ENCODE measurements at places on chromosomes 12 and 14.

DNA sequence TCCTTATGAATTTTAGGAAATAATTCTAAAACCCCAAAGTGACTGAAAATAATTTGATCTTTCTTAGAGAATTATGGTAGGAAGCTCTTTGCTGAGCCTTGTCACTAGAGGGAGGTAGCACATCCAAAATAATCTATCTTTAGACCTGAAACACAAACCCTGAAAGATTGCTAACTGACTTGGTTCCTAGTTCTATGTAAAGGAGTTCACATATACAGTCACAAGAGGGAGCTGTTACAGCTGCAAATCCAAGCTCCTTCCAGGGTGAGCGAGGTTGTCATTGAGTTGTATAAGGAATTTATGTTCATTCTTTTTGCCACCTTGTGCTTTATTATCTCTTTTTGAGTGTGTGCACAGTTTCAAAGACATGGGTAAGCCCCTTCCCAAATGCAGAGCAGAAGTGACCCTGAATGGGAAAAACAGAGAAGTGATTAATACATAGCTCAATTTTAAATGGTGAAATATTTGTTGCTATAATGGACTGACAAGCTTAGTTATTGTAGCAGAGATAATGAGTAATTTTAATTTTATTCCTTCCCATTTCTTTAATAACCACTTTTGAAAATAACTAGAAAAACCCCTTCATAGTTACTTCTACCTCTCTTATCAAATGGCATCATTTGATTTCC is 387.9 kb downstream of the DAD1 start:
- peak; percentile 51 for DNase-seq

DNA sequence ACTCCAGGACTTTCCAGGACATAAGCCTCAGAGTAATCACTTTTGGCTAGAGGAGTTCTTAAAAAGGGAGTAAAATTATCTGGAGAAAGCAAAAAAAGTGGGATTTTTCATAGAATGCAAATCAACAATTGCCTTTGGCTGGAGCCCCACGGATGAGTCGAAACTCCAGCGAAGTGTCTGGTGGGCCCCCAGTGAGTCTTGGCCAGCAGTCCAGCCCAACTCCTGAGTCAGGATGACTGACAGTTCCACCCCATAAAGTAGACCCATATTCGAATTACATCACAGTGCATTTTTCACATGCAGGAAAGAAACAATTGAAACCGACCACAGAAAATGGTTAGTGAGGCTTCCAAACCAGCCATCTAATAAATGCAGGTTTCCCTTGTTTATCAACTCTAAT is 265.7 kb downstream of the BCL11B start:
- no peak for DNase-seq

- DNase-seq = no peak
These were observed 37.3 kb downstream of the PRKCH start for GRCh38 chr14:61358554-61359226.

DNA sequence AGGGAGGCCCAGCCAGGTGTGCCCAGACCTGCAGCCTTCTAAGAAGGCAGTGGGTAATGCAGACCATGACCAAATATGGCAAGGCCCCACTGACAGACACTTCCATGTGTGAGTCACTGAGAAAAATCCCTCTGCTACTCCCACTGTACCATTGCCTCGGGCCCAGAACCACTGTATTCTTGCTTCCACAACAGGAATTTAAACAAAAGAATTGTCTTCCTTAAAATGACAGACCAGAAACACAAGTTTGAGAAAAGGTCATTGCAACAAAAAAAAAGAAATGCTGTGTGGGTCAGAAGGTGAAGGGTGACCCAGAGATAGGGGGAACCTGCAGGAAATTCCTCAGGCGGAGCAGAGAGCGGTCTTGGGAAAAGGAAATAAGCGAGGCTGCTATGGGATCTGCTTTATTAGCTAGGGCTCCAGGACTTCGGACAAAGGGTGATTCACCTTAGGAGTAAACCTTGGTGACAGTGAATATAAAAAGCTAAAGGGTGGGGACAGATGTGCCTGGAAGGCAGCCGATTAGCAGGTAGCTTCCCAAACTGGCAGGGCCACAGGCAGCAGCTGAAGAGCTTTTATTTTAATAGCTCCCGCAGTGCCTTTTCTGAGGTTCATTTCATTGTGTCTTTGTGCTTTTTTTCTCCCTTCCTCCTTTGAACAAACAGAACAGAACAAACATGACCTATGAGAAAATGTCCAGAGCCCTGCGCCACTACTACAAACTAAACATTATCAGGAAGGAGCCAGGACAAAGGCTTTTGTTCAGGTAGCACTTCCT is 185.3 kb upstream of the BCL2L14 start:
- no peak for DNase-seq

GRCh38 chr12:92275443-92276154 is 130.0 kb upstream of the BTG1 start:
- DNase-seq = no peak

- DNase-seq = no peak
These were observed 30.7 kb downstream of the GRIP1 start for GRCh38 chr12:66648033-66648735.

DNA sequence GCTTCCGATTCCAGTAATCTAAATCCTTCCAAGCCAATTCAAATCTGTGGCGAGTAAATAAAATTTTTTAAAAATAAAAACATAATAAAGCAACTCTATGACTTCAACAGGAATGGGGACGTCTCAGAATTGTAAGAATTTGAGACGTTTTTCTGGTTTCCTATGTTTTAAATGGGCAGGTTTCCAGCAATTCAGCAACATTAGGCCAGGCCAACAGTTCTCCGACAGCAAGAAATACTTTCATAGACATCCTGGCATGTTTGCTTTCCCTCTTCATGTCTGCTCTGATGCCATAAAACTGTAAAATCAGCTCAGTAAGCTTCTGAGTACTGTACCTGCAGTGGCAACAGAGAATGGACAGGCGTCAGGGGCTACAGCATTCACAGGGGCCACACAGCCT is 35.8 kb upstream of the DICER1 start:
- DNase-seq = no peak

- no peak for DNase-seq
These were observed 613.0 kb downstream of the DIO2 start for GRCh38 chr14:79598339-79598738.

GRCh38 chr12:131852551-131853299 is 24.5 kb downstream of the MMP17 start:
- no peak for DNase-seq

DNA sequence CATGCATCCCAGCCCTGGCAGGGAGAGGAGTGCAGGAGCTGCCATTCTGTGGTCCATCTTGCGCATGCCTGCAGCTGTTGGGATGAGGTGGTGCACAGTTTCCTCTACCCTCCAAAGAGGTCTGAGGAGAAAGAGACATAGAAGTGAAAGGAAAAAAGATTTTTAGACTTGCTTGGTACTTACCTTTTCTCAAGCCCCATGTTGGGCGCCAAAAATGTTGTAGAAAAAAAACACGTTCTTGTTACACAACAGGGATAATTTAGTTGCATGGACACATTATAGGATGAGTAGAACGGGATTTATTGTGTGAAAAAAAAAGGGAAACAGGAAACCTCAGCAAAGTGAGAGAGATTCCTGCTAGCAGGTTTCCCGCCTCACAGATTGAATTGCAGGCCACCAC is 244.4 kb upstream of the GARIN2 start:
- no peak for DNase-seq

DNA sequence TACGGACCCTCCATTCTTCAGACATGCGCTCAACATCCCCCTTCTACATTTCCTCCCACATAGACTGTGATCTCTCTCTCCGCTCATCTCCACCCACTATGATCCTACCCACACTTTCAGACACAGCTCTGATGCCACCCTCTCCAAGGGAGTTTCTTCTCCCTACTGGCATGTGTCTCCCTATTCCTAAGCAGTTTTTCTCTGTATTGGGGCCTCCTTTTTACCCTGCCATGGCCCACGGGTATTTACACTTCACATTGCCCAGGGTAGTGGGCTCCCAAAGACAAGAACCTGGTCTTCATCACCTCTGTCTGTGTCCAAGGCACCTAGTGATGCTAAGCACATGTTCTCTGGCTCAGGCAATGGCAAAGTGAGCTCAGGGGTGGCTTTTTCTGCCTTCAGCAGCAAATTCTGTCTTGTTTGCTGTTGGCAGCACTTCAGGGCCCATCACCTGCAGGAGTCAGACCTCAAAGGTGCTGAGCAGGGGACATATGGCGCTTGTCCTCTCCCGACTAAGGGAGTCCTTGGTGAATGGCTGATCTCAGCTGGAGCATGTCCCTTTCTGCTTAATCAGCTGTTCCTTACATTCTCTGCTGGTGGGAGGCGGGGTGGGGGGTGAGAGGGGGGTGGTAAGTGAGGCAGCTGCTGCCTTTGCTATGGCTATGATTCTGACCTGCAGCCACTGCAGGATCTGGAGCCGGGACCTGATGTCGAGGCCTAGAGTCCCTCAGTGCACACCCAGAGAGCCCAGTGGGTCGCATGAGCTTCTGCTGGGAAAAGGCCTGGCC is 256.8 kb downstream of the PCNX1 start:
- no peak for DNase-seq

- peak; percentile 90 for DNase-seq
These were observed 18.0 kb upstream of the CACNA1C start for GRCh38 chr12:2034633-2035430.

GRCh38 chr12:119673634-119674033 is 5.7 kb downstream of the PRKAB1 start:
- peak; percentile 28 for DNase-seq

DNA sequence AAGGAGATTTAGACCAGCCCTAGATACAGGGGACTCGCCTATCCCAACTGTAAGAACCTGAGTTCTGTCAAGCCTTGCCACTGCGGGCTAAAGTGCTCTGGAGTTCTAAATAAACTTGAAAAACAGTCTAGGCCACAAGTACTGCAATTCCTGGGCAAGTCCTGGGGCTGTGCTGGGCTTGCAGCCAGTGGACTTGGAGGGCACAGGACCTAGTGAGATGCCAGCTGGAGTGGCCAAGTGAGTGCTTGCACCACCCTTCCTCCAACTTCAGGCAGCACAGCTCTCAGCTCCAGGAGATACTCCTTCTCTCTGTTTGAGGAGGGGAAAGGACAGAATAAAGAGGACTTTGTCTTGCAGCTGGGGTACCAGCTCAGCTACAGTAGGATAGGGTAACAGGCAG is 307.6 kb upstream of the FBXO33 start:
- no peak for DNase-seq

- DNase-seq = peak; percentile 72
These were observed 46.1 kb downstream of the CYP46A1 start for GRCh38 chr14:99729991-99730875.

- peak; percentile 34 for DNase-seq
These were observed 452.4 kb downstream of the RAD51B start for GRCh38 chr14:68271913-68272391.

DNA sequence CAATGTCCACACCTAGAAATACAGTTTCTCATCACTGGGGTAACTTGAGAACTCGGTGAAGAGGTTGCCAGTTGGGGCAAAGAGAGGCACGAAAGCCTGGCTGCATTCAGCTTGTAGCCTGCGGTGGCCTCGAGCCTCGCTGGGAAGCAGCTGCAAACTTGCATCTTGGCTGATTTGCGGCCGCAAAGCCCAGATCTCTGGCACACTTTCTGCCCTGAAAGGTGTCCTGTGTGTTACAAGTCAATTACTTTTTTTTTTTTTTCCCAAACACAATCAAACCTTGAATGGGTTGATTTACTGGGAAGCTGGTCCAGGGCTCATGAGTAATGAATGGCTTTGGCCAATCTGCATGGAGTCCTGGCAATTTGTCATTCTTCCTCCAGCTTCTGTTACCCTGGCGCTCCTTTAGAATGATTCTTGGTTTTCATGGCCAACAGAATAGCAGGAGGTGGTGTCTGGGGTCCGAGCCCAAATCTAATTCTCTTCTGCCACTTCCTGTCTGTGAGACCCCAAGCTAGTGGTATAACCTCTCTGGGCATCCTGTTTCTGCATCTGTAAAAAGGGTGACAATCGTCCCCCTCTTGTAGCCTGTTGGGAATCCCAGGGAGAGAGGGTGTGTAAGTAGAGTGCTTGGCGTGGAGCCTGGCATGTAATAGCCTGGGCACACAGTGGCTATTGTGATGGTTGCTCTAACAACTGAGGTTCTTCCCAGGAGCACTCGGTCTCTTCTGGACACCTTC is 6.7 kb downstream of the BCL7A start:
- DNase-seq = no peak

DNA sequence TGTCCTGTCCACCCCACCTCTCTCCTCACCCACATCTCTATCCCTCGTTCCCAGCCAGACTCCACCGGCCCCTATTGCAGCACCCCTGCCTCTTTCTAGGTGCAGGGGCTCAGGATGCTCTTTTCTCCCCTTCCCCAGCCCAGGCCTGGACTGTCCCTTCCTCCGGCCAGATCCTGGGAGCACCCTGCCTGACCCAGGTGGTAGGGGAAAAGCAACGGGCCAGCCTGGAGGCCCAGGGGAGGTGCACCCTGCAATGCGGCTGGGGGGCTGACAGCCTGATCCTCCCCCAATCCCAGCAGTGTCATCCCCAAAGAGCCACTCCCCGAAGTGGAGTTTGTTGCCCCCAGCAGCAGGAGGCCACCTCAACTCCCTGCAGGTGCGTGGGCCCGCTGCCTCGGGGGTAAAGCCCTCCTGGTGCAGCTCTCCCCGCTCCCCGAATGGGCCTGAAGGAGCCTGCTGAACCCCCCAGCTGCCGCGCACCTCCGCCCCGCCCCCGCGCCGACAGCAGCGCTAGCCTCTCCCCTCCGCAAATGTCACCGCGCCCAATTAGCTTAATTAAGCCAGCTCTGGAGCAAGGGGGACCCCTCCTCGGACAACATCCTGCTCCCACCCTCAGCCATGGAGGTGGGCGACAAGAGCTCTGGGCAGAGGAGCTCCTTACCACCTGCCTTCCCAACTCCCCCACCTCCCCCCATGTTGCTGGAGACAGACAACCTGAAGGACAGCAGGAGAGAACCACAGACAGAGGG is 4.7 kb downstream of the NXPH4 start:
- DNase-seq = no peak

DNA sequence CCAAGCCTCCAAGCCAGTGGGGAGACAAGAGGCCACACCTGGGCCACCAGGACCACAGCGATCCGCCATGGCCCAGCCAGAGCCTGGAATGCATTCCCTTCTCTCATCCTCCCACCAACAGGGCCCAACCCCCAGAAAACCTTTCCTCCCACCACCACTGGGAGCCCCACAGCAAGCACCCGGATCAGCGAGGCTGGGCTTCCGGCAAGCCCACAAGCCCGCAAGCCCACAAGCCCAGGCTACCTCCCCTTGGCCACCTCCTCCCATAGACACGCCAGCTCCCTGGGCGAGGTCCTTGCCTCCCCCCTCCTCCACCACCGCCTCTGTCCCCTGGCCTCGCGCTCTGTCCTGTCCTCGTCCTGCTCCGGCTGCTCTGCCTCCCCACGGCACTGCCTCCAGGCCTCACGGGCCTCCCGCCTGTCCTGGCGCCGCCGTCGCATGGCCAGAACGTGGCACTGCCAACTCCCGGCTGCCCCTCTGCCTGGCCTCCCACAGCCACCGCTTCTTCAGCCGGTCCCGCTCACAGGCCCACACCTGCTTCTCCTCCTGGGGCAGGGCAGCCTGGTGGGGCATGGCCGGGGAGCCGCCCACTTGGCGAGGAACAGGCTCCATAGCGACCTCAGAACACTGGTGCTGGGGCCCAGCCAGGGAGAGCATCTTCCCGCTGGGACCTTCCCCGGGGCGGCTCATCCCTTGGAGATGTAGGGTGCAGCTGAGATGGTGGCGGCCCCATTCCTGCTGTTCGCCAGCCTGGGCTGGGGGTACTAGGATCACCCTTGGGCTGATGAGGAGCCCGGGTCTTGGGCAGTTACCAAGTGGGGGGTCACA is 5.6 kb downstream of the CDK2AP1 start:
- DNase-seq = no peak

Data from activated CD4-positive, alpha-beta T cell treated with anti-CD3 and anti-CD28 coated beads, Interleukin-10, Interleukin-2, amounts not matched to agents 100 ng/mL and 50 ng/mL, durations not matched to agents 16 hours and 8 hours (primary cell).